ENCODE measurements at places on chromosomes 3 and 15.
A peak's percentile ranks its signal among the peaks of the same experiment; 100 is the strongest.

DNA sequence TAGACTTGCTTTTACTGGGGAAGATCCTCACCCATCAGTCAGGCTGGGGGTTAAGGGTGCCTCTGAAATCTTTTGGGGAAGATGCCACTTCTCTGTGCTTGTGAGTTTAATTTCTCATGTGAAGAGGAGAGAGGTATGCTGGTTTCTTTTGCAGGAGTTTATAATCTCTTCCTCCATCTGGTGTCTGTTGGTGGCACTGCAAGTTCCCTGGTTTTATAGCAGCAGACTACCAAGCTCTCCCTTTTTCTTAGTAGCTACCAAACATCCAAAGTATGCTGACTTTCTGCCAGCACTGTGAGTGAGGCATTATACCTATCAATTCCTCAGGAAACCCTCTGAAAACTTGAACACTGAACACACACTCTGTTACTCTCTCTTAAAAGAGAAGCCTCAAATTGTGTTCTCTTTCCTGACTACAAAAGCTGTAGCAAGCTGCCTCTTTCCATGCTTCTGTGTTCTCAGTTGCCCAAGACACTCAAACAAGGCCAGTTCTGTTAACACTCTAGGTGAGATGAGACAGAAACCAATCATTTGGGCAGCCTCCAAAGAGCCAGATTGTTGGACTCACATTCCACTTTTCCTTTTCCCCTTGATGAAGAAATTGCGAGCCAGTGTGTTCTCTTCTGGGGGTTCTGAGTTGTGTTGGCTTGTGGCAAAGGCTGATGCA is 299.5 kb downstream of the GAP43 start:
- no peak for DNase-seq

DNA sequence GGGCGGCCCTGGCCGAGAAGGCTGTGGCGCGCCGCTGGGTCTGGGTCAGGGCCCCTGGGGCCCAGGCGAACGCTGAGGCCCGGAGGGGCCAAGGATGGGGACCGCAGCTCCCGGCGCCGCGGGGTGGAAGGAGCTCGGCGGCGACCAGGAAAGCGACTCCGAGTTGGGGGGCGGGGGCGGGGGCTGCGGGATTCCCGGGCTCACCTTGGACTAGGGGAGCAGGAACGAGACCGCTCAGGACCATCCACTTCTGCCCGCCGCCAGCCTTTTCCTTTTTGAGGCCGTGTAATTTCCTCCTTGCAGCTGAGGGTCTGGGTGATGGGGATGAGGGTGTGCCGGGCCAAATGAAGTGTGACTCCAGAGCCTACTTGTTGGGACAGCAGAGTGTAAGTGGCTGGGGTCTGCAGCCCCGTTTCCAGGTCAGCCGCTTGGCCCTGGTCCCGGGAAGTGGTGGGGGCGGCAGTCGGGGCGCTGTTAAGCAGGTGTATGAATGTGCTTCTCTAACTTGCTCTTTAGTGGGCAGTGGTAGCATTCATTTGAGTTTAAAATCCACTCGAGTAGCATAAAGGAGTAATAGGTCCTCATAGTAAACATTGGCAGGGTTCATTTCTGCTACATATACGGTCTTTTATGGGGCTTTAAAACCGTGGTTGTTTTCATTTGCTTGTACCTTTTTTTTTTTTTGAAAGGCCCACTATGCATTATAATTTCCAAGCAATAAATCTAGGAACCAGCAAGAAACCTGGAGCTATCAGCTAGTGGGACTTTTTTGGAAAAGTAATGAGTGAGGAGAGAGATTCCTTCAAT is 717 bp downstream of the PXK start:
- peak; percentile 66 for DNase-seq

DNA sequence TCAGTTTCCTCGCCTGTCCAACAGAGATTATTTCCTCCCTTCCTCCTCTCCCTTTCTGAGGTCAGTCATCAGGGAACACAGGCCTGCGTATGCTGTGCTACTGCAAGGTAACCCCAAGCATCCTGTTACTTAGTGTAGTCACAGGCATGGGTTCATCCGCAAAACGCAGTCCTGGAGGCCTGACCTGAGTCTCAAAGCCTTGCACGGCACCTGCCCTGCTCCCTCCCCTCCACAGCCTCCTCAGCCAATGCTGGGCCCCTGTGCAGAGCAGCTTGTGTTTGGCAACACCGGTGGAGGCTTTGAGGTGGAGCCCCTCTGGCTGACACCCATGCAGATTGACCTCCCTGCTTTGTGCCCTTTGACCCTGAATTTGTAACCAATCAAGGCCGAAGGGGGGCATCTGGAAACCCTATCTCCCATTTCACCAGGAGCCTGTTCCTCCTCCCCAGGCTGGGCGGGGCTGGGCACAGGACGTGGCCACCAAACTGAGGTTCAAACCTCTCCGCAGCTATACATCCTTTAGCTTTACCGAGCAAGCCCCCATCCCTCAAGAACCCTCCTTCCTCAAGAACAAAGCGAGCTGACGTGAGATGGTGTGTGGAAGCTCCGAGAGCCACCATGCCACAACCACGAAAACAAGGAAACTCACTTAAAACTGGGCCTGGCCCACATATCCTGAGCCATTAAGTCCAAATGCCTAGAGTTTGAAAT is 21.5 kb downstream of the TKT start:
- DNase-seq: no peak

- DNase-seq: no peak
Measured at GRCh38 chr15:65077291-65077980, 890 bp downstream of the KBTBD13 start.

- DNase-seq: no peak
Measured at GRCh38 chr15:37934340-37934739, at the start of gene TMCO5A. Gene TMCO5A, plus strand, starts transcription at chr15:37934640. Its CDS starts 1,684 bp downstream, at chr15:37936324.

GRCh38 chr15:43285609-43286037 is 18.9 kb upstream of the TGM5 start:
- peak; percentile 66 for DNase-seq

GRCh38 chr3:31166249-31166885 is 271.9 kb upstream of the GADL1 start:
- DNase-seq: no peak

DNA sequence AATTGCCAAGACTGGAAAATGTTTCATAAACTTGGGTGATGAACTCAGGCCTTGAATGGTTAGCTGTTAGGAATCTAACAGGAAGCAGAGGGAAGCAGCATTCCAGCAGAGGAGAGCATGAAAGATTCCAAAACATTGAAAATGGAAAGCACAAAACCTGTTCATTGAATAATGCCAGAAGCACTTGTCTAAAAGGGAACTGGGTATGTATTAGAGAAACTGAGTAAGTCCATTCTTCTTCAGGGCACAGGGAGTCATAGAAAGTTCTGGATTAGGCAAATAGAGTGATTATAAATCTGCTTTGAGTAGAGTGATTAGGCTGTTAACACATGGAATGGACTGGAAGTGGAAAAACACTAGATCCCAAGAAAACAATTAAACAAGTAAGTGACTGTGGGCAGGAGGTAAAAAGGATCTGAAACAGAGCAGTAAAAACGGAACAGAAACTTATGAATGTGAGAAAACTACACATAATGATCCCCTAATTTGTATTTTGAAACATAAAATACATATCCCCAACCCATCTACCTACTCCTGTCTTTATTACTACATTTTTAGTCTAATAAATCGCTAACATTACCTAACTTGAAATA is 343.4 kb downstream of the TBC1D5 start:
- DNase-seq: no peak

GRCh38 chr15:73786538-73786937 is 33.4 kb upstream of the INSYN1 start:
- no peak for DNase-seq

- no peak for DNase-seq
Measured at GRCh38 chr3:113148284-113148683, 63.1 kb upstream of the BOC start.

DNA sequence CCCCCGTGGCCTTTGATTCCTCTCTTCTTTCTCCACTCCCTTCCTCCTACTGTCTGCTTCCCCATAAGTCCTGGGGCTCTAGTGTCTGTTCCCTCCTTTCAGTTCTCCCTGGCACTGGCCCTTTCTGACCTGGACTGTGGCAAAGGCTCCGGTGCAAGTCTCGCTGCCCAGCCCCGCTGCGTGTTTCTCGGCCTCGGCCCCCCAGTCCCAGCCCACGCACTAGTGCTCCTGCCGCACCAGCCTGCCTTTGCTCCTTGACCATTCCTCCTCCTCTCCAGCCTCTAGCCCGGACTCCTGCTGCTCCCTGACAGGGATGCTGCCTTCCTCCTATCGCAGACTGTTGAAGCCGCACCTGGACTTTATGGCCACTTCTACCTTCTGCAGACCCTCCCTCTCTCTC is 2.1 kb downstream of the TM6SF1 start:
- DNase-seq: no peak

DNA sequence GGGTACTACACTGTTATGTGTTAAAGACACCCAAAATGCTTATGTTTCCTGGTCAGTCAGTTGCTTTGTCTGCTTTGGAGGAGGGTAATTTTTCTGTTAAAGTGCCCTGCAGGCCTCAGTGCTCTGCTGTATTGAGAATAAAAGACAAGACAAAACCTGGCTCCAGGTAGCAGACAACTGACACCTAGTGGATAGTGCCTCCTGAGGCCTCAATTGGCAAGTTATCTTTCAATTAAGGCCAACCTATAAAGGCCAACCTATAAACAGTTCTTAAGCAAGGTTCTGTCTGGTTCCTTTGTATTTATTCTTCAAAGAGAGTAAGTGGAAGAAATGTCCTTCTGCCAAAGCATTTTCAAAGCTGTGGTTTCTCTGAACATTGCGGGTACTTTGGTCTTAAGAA is 773.8 kb downstream of the MECOM start:
- DNase-seq: no peak

- DNase-seq: no peak
Measured at GRCh38 chr3:182729903-182730674, 63.2 kb upstream of the ATP11B start.

DNA sequence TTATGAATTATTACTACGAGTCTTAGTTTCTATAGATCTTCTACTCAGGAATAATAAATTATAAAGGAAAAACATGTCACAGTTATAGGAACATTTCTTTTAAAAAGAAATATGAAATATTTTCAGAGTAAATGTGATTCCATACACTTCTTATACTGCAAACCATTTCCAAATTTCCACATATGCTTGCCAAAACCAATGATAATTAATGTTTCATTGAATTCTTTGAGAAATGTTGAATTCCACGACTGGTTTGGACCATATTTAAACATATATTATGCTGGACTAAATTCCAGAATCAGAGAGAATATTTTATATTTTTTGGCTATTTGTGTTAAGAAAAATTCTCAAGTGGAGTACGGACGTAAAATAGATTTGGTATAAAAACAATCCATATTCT is 144.6 kb downstream of the EPHA3 start:
- DNase-seq: no peak

DNA sequence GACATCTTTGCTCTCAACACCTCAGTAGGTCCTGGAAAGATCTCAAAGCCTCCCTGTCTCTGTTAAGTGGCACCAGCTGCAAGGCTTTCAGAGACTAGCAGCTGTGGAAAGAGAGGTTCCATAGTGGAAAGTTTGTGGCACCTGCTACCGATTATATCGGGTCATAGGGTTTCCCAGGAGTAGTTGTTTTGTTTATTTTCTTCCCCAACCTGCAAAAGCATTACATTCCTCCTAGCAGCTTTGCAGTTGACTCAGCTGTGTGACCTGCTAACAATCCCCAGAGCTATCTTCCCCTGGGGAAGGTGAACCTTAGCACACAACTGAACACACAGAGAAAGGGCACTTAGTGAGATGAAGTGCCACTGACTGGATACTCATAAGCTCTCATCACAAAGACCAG is 598.9 kb upstream of the GRM7 start:
- DNase-seq: no peak

DNA sequence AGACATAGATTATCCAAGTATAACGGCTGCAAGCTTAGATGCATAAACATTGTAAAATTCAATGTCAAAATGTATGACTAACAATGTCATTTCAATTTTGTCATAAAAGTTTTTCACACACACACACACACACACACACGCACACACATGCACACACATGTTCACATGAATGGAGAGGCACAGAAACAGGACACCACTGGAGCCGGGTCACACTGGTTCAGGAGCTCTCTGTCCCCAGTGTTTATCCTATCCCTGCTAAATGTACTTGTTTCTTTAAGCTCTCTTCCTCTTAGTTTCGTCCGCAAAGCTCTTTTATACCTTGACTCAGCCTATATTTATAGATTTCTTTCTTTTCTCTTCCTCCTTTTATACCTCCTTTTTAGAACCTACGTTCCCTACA is 249.9 kb downstream of the CADPS start:
- DNase-seq: no peak

- no peak for DNase-seq
Measured at GRCh38 chr3:165642761-165643420, 194.3 kb downstream of the BCHE start.

GRCh38 chr15:63274427-63274826 is 3.0 kb upstream of the APH1B start:
- no peak for DNase-seq

GRCh38 chr3:120436523-120437050 is 14.2 kb downstream of the FSTL1 start:
- DNase-seq: no peak

GRCh38 chr3:195828762-195829161 is 17.0 kb upstream of the MUC4 start:
- DNase-seq: no peak

DNA sequence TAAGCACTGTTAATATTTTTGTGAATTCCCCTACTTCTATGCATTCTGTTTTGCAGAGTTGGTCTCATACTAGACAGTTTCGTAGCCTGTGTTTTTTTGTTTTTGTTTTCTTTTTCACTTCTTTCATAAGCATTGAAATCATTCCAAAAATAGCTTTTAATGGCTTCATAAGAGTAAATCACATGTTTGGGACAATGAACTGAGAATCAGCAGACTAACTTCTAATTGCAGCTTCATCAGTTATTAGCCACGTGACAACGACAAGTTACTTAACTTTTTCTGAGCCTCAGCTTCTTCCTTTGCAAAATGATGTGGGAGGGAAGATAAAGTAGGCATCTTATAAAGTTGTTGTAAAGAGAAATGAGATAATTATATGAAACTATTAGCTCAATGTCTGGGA is 124.8 kb downstream of the LIPC start:
- DNase-seq: no peak

DNA sequence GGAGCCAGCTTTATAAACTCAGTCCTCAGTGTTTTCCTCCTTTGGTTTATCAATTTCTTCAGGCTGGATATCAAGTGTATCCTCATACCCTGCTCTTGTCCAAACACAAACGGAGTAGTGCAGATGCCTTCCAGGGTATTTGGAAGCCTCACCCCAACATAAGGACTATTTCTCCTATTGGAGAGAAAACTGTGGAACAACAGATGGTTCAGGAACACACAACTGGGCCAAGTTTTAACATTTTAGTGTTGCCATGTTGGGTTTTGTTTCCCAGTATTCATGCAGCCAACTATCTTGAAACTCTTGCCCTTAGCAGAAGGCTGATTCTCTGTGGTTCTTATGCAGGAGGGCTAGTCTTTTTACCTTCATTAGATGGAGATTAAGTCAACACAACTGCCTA is 398.1 kb downstream of the GABRB3 start:
- DNase-seq: no peak

- no peak for DNase-seq
Measured at GRCh38 chr15:89761009-89761831, 10.2 kb upstream of the MESP1 start.

- DNase-seq: no peak
Measured at GRCh38 chr3:27317096-27317495, 52.1 kb downstream of the NEK10 start.
